ENCODE measurements at places on chromosomes 2 and 18.

- no peak for DNase-seq
These were observed 6.5 kb downstream of the CYP26B1 start for GRCh38 chr2:72141032-72141645.

DNA sequence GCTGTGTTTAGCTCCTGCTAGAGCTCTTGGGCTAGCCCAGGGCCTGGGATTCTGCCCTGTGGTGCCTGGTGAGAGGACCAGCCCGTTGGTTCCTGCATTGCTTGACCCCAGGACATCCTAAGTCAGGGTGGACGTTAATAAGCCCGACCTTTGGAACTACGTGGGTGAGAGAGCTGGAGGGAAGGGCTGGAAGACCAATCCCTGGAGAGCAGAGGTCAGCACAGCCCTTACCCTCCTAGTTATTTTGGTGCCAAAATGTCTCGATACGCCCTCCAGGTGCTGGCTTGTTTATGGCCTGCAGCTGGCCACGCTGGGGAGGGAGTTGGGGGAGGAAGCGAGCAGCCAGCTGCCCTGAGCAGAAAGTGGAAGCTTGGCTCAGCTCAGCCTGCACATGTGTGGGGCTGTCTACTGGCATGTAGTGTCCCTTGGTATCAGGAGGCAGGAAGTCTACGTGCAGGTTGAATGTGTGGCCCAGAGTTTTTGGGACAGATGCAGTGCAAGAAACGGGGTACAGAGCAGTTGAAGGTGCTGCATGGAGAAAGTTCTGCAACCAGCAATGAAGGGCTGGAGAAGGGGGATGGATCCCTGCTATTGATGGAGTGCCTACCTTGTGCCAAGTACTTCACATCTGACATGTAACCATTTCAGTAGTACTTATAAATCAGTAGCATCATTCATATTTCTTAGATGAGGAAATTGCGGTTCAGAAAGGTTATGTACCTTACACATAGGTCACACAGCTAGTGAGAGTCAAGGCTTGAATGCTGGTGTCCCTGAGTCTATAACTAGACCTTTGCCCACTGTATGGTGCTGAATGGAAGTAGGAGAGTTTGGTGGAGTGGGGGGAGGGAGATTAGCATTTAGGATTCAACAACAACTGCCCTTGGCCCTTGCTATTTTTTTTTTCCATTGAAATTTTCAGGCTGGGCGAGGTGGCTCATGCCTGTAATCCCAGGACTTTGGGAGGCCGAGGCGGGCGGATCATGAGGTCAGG lies 5.0 kb upstream of the DGKD start:
- no peak for DNase-seq

GRCh38 chr18:10898417-10898974 lies 250.9 kb downstream of the PIEZO2 start:
- no peak for DNase-seq

DNA sequence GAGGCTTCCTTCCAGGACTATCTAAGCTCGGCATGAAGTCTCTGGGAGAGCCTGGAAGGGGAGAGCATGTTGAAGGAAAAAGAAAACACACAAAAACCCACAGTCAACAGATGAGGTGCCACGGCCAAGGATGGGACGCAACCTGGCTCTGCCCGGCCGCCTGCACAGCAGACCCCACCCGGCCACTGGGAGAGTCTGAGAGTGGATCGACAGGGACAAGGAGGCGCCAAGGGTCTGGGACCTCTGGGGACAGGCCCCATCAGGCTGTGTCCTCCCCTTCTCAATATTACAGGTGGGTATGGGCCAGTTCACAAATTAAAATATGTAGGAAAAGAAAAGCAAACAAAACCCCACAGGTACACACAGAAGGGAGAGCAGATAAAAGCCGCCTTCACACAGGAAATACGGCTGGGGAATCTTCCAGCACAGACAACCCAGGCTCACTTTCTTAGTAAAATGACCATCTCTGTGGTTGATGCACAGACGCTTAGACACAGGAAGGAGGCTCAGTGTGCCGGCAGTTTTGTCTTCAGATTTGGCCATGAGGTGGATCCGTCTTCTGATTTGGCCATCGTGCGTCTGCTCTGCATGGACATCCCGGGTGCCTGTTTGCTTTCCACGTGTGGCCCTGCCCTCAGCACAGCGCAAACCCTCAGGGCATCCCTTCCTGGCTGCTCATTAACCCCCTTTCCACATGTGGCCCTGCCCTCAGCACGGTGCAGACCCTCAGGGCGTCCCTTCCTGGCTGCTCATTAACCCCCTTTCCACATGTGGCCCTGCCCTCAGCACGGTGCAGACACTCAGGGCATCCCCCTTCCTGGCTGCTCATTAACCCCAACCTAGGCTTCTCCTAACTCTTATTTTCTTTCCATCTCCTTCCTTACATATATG lies 138.4 kb downstream of the EIPR1 start:
- DNase-seq: peak; percentile 41

GRCh38 chr18:59056706-59057492 lies 82.8 kb upstream of the SEC11C start:
- no peak for DNase-seq

- no peak for DNase-seq
These were observed 54.1 kb downstream of the ETAA1 start for GRCh38 chr2:67451086-67451832.

GRCh38 chr2:41934329-41934958 lies 113.4 kb upstream of the PKDCC start:
- no peak for DNase-seq

DNA sequence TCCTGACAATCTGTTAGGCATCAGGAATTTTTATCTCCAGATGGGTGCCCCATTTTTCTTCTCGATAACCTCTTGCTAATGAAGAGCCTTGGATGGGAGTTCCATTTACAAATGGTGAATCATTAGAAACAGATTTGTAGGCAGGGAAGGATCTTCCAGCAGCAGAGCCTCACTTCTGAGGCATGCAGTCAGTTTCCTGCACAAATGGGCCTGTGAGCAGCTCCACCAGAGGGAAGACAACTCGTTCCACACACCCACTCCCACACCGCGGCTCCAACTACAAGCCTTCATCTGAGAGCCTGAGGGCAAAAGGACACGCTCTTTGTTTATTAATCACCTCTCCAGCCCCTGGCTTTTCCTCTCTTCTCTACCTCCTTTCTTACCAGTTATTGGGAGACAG lies 108.5 kb downstream of the CTAGE1 start:
- no peak for DNase-seq

DNA sequence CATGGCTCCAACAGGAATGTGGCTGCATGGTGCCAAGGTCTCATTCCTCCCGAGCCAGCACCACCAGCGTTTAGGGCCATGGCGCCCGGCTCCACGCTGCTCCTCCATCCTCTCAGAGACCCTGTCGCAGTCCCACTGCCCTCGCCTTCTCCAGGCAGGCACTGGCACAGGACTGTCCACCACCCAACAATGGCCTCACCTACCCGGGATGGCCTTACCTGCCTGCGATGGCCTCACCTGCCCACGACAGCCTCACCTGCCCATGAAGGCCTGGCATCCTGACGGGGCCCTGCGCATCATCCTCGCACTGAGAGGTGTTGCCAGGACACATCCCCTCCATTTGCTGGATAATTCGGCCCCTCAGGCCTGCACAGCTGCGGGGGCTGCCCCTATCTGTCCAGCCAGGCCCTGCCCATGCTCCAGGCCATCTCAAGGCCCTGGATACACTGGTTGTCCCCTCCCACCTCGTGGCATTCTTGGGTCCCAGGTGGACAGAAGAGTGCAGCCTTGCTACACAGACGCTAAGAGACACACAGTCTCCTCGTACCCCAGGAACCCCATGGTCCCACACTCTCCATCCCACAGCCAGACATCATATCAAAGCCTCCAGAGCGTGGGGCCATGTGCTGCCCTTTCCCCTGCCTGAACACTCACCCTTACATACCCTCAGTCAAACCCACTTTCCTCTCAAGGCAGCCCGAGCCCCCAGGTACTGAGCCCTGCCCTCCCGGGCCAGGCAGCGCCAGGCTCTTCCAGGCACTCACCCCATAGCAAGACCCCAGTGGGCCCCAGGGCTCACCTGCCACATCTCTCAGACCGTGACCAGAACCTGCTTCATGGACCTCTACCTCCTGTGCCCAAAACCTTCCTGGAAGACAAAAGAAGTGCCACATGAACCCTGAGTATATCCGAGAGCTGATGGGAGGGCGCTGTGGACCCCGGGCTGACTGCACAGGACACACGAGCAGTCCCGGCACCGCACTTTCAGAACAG lies 268.6 kb downstream of the EIPR1 start:
- DNase-seq: no peak

- no peak for DNase-seq
These were observed 1.5 kb downstream of the XDH start for GRCh38 chr2:31413025-31413424.

DNA sequence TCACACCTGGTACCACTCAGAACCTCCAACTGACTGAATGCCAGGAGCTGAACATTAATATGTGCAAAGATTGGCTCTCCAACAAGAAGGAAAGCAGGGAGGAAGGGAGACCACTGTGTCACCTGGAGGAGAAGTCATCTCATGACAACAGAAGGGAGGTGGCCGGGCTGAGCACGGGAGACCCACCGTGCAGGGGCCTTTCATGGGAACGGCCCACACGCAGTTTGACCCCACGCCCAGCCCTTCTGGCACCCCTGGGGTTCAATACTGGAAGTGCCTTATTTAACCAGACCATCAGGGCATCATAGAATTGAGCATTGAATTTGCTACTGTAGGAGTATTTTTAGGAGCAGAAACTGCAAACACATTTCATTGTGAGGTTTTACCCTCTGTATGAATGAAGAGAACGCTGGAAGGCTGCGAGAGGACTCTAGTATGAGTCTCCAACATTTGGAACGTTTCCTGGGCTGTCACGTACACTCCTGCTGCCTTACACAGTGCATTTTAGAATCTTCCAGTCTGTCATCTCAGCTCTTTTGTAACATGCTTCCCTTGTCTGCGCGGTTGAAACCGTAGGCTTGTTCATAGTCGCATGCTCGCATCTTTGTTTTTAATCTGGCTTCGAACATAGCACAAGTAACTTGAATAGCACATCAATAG lies 132.1 kb downstream of the NFATC1 start:
- DNase-seq: no peak

DNA sequence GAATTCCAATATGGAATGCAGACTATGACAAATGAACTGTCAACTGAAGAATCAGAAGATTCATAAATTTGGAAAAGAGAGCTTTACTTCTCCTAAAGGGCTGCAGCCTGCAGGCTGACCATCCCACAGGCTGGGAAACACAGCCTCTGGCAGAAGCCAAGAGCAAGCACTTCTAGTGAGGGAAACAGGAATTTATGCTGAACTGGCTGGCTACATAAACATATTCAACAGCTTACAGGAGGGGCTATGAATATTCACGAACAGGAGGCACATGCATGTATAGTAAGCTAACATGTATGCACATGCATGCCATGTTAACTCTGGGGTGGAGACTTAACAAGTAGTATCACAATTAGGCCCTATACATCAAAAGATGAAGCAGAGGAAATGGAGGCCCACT lies 17.6 kb downstream of the HIBCH start:
- no peak for DNase-seq

DNA sequence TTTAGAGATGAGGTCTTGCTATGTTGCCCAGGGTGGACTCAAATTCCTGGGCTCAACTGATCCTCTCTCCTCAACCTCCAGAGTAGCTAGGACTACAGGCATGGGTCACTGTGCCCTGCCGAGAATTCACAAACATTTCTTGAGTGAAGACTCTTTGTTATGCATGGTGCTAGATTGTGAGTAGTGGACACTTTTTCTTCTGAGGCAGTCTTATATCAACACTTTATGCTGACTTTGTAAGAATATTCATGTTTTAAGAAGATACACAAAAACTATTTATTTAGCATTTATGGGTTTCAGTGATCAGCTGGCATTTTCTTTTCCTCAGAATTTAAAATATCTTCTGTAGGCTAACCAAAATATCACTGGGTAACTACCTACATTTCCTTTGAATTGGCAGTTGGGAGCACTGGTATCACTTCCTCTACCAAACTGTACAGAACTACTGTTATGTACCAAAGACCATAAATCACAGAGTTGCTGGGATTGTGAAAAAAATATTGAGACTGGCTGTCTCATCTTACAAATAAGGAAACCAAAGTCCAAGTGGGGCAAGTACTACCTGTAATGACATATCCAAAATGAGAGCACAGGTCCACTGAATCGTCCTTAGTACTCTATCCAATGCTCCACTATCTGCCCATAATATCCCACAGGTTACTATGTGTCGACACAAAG lies 34.0 kb downstream of the DOCK10 start:
- no peak for DNase-seq

DNA sequence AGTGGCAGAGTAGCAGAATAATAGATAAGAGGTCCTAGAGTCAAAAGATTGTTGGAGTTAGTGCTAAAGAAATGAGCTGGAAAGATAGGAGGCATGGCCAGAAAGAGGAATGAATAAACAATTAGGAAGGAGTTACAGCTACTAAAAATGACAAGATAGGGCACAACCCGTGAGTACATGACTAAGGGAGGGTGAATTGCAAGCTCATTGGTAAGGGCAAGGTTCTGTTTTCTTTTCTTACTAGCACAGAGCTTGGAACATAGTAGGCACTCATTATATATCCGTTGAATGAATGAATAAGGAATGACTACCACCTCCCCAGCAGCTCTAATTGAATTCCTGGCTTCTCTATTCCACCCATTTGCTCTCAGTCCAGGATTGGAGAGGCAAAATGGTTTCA lies 5.7 kb upstream of the MARCO start:
- no peak for DNase-seq

GRCh38 chr2:80322311-80322920 lies 17.9 kb upstream of the LRRTM1 start:
- no peak for DNase-seq

- DNase-seq: no peak
These were observed 20.6 kb downstream of the EIF4E2 start for GRCh38 chr2:232571026-232571474.

GRCh38 chr2:135913727-135914365 lies 37.6 kb upstream of the MCM6 start:
- peak; percentile 40 for DNase-seq

GRCh38 chr2:32626639-32627221 lies 1.1 kb upstream of the TTC27 start:
- no peak for DNase-seq

- DNase-seq: peak; percentile 86
These were observed 157.0 kb downstream of the LDLRAD4 start for GRCh38 chr18:13375302-13376255.

DNA sequence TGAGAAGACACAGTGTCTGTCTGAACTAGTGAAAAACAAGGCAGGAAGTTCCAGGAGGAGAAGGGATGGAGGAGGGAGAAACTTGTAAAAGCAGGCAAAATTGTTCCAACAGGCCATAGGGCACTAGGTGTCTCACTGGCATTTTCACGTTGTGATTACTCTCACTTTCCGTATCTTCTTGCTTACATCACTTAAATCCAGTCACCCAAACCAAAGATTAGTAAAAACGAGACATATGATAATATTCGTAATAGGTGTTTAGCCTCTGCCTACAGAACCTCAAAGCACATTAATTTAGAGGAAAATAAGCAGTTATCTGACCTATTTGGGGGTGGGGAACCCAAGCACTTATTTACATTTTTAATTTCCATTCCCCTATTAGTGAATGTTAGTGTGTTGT lies 78.3 kb downstream of the POU3F3 start:
- DNase-seq: no peak

- DNase-seq: no peak
These were observed 218.9 kb downstream of the PARD3B start for GRCh38 chr2:204763974-204764703.

DNA sequence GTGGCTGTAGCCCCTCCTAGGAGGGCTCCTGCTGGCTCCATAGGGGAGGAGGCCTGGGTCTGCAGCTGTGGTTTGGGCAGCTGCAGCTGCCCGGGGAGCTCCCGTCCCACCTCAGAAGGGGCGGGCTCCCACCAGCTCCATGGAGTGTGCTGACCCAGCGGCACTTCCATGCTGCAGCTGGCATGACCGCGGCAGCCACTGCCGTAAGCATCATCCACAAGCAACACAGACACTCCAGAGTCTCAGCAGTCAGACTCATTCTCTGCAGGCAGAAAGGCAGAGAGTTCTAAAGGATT lies 660.1 kb upstream of the RAB6C start:
- no peak for DNase-seq
